Endothelial cell of umbilical vein (primary cell): ENCODE measurements at places on chromosomes 1 and 21. TPM values are rescaled to one million over a fixed set of nuclear protein-coding genes. Genes with fewer than 3 reads are reported as not detected.

Gene ACTA1
- total RNA-seq, result 0.22 TPM in 1 of 2 replicates, not detected in the other

Gene TMEM79
- total RNA-seq, result 3.0 TPM in 2 replicates

- DNase-seq, result no peak
- no peaks in the 10 kb centered on the region for H3K4me1 ChIP-seq
- H3K4me3 ChIP-seq, result no peak overlapping the region
Observed at GRCh38 chr21:36926989-36927718, 39.3 kb downstream of the HLCS start.

Gene ADGRL4
- total RNA-seq, result 143 and 205 TPM in 2 replicates

Gene RYR2
- not detected in 2 replicates for total RNA-seq

Gene FAM72D
- total RNA-seq, result 3.2 and 3.3 TPM in 2 replicates

- no peak overlapping the region for H3K4me3 ChIP-seq
- no peaks in the 10 kb centered on the region for H3K27me3 ChIP-seq
- no peak overlapping the region for H3K27ac ChIP-seq
- H3K4me1 ChIP-seq, result no peaks in the 10 kb centered on the region
Observed at GRCh38 chr1:31633117-31633516, 11.6 kb downstream of the PEF1 start.

- H3K36me3 ChIP-seq, result no peaks in the 10 kb centered on the region
- peaks cover 8% of the 10 kb centered on the region for H3K4me1 ChIP-seq
- H3K27ac ChIP-seq, result no peak overlapping the region
- DNase-seq, result no peak
- H3K4me3 ChIP-seq, result no peak overlapping the region
Observed at GRCh38 chr1:28343405-28343804, 14.6 kb downstream of the MED18 start.

DNA sequence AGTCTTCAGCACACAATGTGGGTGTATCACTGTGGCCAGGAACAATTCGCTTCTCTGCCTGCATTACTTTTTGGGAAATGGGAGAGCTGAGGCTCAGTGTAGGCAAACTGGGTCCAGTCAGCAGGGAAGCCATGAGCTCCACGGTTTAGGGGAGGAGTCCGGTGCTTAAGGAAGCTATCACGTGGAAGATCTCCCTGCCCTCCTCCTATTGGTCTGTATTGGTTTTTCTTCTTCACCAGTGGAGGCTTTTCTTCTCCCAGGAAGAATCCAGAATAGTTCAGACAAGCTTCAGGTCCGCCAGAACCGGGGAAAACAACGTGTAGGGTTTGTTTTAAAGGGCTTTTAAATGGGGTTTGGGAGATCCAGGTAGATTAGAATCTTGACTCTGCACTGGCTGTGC is 156.2 kb upstream of the CAMK1G start:
- DNase-seq, result no peak
- H3K4me3 ChIP-seq, result no peak overlapping the region

- H3K27me3 ChIP-seq, result no peaks in the 10 kb centered on the region
- H3K36me3 ChIP-seq, result no peaks in the 10 kb centered on the region
- H3K4me1 ChIP-seq, result no peaks in the 10 kb centered on the region
- no peak for DNase-seq
- H3K27ac ChIP-seq, result no peak overlapping the region
Observed at GRCh38 chr1:11518016-11518701, 39.2 kb downstream of the DISP3 start.

DNA sequence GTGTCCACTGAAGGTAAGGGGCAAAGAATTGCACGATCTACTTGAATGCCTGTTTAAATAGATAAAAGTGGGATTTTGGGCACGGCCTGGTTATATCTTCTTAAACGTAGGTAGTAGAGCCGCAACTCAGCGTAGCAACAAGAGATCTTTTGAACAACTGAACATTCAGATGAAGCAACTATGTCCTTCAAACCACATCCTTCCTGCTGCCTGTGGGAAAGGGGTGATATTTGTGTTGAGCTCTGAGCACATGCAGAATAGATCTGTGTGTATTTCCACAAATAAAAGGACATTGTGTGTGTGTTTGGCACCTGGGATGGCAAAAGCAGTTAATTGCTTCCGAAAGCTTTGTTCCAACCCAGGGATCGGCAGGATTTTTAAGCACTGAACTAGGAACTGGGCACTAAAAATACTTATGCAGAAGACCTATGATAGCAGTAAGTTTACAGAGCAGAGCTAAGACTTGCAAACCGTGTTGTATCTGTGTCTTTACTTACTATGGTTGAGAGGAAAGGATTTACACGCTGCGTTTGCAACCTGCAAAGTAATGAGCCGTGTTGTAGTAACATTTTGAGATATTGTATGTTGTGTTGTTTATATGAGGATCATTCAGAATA is 333.4 kb downstream of the CHRM3 start:
- no peaks in the 10 kb centered on the region for H3K36me3 ChIP-seq
- H3K27me3 ChIP-seq, result no peaks in the 10 kb centered on the region
- no peak for DNase-seq
- no peaks in the 10 kb centered on the region for H3K4me1 ChIP-seq

Gene CFAP107
- total RNA-seq, result not detected in 2 replicates
